ENCODE measurements at places on chromosomes 13 and 19. TPM values are rescaled to one million over a fixed set of nuclear protein-coding genes. Genes with fewer than 3 reads are reported as not detected.

ZNF726 gene
- not detected for total RNA-seq

RUBCNL gene
- total RNA-seq, result 11.8 TPM

ZNF600 gene
- total RNA-seq, result 9.5 TPM

C19orf18 gene
- not detected for total RNA-seq

UGGT2 gene
- 89.8 TPM for total RNA-seq

NEK5 gene
- total RNA-seq, result 0.76 TPM

CABP5 gene
- total RNA-seq, result not detected

P2RY11 gene
- total RNA-seq, result 0.51 TPM

SIAH3 gene
- 4.6 TPM for total RNA-seq

CADM4 gene
- total RNA-seq, result 6.1 TPM

ANGPTL4 gene
- total RNA-seq, result 21.2 TPM

CATSPERD gene
- not detected for total RNA-seq
